Naive thymus-derived CD8-positive, alpha-beta T cell (primary cell): ENCODE measurements at places on chromosomes 12 and 14.

- DNase-seq, result no peak
- H3K4me3 ChIP-seq, result no peak overlapping the region
- H3K27me3 ChIP-seq, result no peaks in the 10 kb centered on the region
- H3K27ac ChIP-seq, result no peak overlapping the region
These were observed 88.0 kb downstream of the KIF21A start for GRCh38 chr12:39354955-39355354.

DNA sequence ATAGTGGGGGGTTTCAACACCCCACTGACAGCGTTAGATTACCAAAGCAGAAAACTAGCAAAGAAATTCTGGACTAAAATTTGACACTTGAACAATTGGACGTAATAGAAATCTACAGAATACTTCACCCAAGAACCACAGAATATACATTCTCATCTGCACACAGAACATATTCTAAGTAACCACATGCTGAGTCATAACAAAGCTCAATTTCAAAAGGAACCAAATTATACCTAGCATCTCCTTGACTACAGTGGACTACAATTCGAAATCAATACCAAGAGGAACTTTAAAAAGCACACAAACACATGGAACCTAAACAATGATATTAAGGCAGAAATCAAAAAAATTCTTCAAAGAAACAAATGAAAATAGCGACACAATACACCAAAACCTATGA, 871.6 kb upstream of the MDGA2 start:
- H3K4me1 ChIP-seq, result no peaks in the 10 kb centered on the region
- no peak overlapping the region for H3K4me3 ChIP-seq
- no peaks in the 10 kb centered on the region for H3K36me3 ChIP-seq
- no peaks in the 10 kb centered on the region for H3K27me3 ChIP-seq

DNA sequence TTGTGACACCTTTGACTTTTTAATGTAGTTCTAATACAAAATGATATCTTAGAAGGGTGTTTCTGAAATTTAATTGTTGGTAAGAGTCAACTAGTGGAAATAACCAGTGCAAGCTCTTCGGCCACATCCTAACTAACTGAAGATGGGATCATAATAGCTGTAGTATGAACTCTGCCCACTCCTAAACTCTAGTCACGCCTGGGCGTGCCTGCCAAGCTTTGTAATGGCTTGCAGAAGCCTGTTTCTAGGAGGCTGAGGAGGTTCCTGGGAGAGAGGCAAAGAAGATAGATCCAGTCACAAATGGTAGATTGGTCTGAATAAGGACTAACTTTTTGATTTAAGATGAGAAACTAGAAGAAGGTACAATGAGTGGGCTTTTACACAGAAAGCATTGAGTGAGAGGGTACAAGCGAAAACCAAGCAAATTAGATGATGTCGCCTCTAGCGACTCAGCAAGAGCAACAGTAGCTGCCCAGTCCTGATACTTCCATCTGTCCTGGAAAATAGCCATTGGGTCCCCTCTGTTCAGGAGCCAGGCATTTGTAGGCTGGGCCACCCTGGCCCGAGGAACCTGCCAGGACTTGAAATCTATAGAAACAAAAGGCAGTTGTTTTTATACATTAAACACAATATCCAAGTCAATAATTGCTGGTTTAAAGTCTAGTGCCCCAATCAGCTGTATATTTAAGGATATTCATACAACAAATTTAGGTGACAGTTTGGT, 148.8 kb downstream of the SLC38A4 start:
- no peaks in the 10 kb centered on the region for H3K27me3 ChIP-seq
- H3K27ac ChIP-seq, result no peak overlapping the region
- no peak overlapping the region for H3K4me3 ChIP-seq
- DNase-seq, result no peak
- H3K4me1 ChIP-seq, result no peaks in the 10 kb centered on the region

DNA sequence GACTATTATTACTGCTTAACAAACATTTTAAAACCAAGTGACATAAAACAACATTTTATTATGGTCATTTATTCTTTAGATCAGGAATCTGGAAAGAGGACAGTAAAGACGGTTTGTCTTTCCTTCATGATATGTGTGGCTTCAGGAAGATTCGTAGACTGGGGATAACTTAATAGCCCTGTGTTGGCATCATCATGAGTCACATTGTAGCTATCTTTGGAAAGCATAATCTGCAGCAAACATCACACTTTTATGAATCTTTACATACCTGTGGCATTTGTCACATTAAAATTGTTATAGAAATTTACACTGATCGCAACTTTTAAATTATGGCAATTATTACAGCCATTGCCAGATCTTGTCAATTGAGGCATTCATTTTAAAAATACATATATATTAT, 397.1 kb downstream of the NOVA1 start:
- H3K27me3 ChIP-seq, result peaks cover 14% of the 10 kb centered on the region
- H3K4me3 ChIP-seq, result no peak overlapping the region
- H3K4me1 ChIP-seq, result no peaks in the 10 kb centered on the region
- no peak for DNase-seq

GRCh38 chr14:60184905-60185555, 19.8 kb upstream of the DHRS7 start:
- peaks cover 2% of the 10 kb centered on the region for H3K36me3 ChIP-seq
- H3K27ac ChIP-seq, result no peak overlapping the region
- DNase-seq, result no peak
- no peak overlapping the region for H3K4me3 ChIP-seq
- H3K27me3 ChIP-seq, result no peaks in the 10 kb centered on the region
- H3K4me1 ChIP-seq, result peaks cover 10% of the 10 kb centered on the region

GRCh38 chr14:61150851-61151250, 130.3 kb downstream of the TMEM30B start:
- no peak overlapping the region for H3K27ac ChIP-seq
- no peaks in the 10 kb centered on the region for H3K27me3 ChIP-seq
- no peak overlapping the region for H3K4me3 ChIP-seq

DNA sequence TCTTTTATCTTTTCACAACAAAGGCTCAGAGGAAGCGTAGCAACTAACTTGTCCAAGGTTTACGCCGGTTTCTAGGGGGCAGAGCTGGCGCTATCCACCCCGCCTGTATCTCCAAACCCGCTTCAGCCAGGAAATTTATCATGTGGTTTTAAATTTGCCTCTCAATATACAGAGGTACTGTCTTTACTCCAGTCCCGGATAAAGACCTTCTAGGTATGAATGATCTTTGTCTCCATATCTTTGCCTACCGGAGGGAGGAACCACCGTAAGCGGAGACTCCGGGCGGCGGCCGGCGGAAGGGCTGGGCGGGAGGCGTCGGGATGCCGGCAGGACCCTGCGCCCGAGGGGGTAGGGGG, 693 bp upstream of the RIMKLB start:
- DNase-seq, result no peak
- peak overlapping the region; percentile 92 for H3K27ac ChIP-seq
- H3K4me1 ChIP-seq, result peaks cover 46% of the 10 kb centered on the region
- no peaks in the 10 kb centered on the region for H3K27me3 ChIP-seq

DNA sequence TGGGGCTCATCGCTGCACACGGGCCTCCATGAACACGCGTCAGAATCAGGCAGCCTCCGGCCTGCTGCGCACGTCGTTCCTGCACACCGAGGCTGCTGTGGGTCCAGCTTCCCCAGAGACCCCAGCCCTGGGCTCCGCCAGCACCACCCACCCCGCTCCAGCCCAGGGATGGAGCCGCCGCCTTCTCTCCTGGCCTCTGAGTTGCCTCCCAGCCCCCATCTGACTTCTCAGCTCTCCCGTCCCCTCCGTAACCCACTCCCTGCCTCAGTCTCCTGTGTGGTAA, 253.9 kb upstream of the SFSWAP start:
- no peaks in the 10 kb centered on the region for H3K36me3 ChIP-seq
- H3K4me1 ChIP-seq, result peaks cover 1% of the 10 kb centered on the region
- H3K27ac ChIP-seq, result no peak overlapping the region
- DNase-seq, result no peak
- H3K4me3 ChIP-seq, result no peak overlapping the region

- no peak overlapping the region for H3K4me3 ChIP-seq
- no peaks in the 10 kb centered on the region for H3K36me3 ChIP-seq
- H3K4me1 ChIP-seq, result no peaks in the 10 kb centered on the region
- H3K27ac ChIP-seq, result no peak overlapping the region
- DNase-seq, result no peak
These were observed 9.2 kb upstream of the PALS1 start for GRCh38 chr14:67232066-67232465.

GRCh38 chr14:100844082-100844408, 18.1 kb downstream of the MEG3 start:
- H3K27me3 ChIP-seq, result no peaks in the 10 kb centered on the region

GRCh38 chr12:90808568-90808967, 146.4 kb downstream of the CCER1 start:
- H3K4me1 ChIP-seq, result no peaks in the 10 kb centered on the region
- DNase-seq, result no peak
- no peak overlapping the region for H3K27ac ChIP-seq

- H3K4me1 ChIP-seq, result peaks cover 6% of the 10 kb centered on the region
- DNase-seq, result no peak
- H3K36me3 ChIP-seq, result no peaks in the 10 kb centered on the region
- peaks cover 12% of the 10 kb centered on the region for H3K27me3 ChIP-seq
These were observed 58.0 kb upstream of the CCDC175 start for GRCh38 chr14:59634617-59635016.

DNA sequence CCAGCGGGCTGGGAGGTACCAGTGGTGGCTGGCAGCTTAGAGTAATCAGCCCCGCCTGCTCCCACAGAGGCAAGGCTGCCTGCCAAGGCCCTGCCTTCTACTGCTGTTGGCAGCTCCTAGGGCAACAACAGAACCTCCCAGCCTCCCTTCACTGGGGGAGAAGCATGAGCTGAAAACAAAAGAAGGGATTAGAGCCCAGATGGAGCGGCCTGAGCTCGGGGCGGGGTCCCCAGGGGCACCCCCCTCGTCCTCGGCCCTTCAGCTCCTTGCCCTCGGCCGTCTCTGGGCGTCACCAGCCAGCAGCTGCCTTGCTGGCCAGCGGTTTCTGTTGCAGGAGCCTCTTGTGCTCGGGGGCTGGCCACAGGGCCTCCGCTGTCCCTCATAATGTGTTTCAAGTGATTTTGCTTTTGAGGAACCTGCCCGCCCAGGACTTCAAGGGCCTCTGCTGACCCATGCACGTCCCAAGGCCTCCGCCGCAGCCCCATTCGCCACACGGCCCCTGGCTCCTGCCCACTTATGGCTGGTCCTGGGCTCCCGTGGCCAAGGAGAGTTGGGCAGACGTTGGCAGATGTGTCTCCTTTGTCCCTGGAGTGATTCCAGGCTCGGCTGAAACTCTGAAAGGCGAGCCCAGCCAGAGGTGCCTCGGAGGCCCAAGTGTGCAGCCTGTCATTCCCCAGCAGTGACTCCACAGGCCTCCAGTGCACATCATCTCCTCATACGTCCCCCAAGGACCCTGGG, 49.7 kb downstream of the PSMA6 start:
- DNase-seq, result peak; percentile 65
- no peaks in the 10 kb centered on the region for H3K27me3 ChIP-seq
- H3K4me3 ChIP-seq, result peak overlapping the region; percentile 71
- peak overlapping the region; percentile 85 for H3K27ac ChIP-seq
- H3K4me1 ChIP-seq, result peaks cover 49% of the 10 kb centered on the region

GRCh38 chr12:108653082-108653516, 19.4 kb upstream of the SELPLG start:
- peaks cover 12% of the 10 kb centered on the region for H3K4me1 ChIP-seq
- H3K36me3 ChIP-seq, result no peaks in the 10 kb centered on the region
- H3K27me3 ChIP-seq, result no peaks in the 10 kb centered on the region
- no peak overlapping the region for H3K4me3 ChIP-seq
- H3K27ac ChIP-seq, result peak overlapping the region; percentile 13
- DNase-seq, result no peak

GRCh38 chr14:99287269-99287942, 15.4 kb upstream of the BCL11B start:
- DNase-seq, result no peak
- peaks cover 11% of the 10 kb centered on the region for H3K27me3 ChIP-seq
- H3K4me1 ChIP-seq, result peaks cover 3% of the 10 kb centered on the region
- H3K27ac ChIP-seq, result no peak overlapping the region
- peak overlapping the region; percentile 51 for H3K4me3 ChIP-seq

DNA sequence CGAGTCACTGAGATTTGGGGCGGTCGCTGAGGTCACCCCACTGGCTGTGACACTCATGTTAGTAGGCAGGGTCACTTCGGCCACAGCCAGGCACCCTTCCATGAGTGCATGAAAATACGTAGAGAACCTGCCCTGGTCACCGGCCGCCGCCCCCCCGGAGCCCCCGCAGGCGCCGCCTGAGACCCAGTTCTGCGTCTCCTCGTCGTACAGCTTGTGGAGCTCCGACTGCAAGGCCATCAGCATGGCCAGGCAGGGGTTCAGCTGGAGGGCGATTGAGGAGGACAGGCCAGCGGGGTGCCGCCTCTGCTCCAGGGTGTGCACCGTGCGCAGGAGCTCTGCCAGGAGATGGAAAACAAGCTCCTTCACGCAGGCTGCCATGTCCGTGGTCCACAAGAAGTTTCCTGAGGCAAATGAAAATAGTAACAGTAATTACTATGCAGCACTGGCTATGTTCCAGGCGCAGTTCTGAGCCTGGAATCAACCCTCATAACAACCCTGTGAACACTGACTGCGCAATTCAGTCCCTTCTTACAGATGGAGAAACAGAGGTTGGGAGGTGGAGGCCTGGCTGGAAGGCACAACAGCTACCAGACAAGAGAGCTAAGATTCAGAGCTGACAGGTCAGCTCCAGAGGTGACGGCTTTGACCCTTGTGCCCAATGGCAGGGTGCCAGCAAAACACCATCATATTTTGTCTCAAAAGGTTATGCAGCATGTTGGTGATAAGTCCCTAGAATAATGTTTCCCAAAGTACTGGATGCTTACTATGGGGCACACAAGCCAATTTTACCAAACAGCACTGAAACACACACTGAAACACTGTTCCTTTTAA, 59.9 kb downstream of the TRAFD1 start:
- no peak overlapping the region for H3K27ac ChIP-seq
- no peak overlapping the region for H3K4me3 ChIP-seq
- DNase-seq, result no peak
- no peaks in the 10 kb centered on the region for H3K27me3 ChIP-seq

DNA sequence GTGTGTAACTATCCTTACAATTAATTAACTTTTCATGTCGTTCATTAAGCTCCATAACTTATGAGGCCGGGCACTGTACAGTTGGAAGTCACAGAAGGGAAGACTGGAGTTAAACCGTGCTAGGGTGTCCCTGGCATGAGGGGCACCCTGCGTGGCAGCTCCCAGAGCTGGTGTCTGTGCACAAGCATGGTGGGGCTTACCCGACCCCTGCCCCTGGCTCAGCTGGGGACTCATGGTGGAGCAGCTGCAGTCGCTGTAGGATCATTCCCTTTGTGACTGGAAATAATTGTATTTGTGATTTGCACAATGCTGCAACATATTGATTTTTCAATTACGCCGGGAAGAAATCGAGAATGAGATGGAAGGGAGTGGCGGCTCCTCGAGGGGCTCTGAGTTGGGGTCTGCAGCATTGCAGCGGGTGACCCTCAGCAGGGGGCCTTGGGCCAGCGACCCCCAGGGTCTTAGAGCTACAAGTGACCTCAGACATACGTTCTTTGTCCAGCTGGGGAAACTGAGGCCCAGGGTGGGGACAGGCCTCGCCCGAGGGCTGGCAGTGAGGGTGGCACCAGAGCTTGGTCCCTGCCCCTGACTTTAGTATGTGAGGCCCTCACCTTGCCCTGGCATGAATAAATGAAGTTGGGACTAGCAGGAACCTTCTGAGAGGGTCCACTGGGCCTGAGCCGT, 125.4 kb downstream of the KIF26A start:
- peaks cover 6% of the 10 kb centered on the region for H3K4me1 ChIP-seq
- no peaks in the 10 kb centered on the region for H3K36me3 ChIP-seq
- H3K4me3 ChIP-seq, result no peak overlapping the region
- no peaks in the 10 kb centered on the region for H3K27me3 ChIP-seq

- peaks cover 87% of the 10 kb centered on the region for H3K36me3 ChIP-seq
- no peaks in the 10 kb centered on the region for H3K27me3 ChIP-seq
- no peak for DNase-seq
These were observed 12.6 kb downstream of the BIN2 start for GRCh38 chr12:51311389-51311788.
